ENCODE measurements at places on chromosomes 7 and 10.

GRCh38 chr7:105963038-105963667 is at the start of gene CDHR3:
Gene CDHR3, plus strand, starts transcription at chr7:105963264. Its CDS starts 55 bp downstream, at chr7:105963319.
- DNase-seq, result no peak

DNA sequence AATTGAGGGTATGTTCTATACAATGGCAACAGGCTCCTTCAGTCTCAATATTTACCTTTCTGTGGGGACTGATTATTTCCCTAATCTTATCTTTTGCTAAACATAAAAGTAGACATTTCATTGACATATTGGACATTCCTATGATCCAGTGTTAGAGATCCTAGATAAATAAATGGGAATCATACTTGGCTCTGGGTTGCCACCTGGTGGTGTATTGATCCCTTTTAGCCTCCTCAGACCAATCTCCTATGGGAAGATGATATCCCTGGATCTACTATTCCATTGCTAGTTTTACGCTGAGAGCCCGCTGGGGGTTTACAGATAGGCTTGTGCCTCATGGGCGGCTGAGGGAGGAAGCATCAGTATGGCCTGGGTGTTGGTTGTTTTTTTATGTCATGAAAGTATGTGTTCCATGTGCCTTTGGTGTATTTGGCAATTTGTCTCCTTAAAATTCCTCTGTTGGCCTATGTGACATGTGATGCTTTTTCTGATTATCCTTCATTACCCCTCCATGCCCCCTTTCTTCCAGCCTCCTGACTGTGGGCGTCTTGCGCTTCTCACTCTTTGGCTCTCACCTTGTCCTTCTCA is 18.8 kb downstream of the CELF2 start:
- no peak for DNase-seq

- DNase-seq, result no peak
These were observed 1.3 kb downstream of the GALNT17 start for GRCh38 chr7:71133232-71133622.

DNA sequence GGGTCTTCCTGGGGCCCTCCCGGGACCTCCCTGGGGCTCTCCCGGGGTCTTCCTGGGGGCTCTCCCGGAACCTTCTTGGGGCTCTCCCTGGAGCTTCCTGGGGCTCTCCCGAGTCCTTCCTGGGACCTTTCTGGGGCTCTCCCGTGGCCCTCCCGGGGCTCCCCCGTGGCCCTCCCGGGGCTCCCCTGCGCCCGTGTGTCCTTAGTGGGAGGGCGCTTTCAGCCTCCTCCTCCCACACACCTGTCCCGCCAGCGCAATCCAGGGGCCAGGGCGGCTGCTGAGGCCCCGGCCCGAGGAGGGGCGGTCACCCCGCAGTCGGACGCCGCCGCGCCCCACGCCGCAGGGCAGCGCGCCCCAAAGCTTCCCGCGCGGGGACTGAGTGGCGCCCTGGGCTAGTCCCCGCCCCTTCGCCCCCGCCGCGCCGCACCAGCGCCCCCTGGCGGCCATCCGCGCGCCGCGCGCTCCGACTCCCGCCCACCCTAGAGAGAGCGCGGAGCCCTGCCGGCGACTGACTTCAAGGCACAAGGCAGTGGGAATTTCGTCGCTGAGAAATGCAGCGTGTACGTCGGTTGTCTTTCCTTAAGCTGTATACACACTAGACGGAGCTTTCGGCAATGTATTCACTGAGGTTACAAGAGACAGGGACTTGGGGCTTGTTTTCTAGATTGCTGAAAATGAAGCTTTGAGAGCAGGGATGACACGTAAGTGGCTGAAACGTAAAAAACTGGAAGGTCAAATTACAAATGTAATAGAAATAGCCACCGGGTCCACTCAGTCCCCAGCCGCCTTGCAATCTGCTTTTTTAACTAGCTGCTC is 47.1 kb downstream of the INSIG1 start:
- DNase-seq, result peak; percentile 76

- DNase-seq, result no peak
These were observed 98.2 kb downstream of the FANK1 start for GRCh38 chr10:125994601-125995000.

- no peak for DNase-seq
These were observed 77.7 kb upstream of the CAPZA2 start for GRCh38 chr7:116784647-116785046.

DNA sequence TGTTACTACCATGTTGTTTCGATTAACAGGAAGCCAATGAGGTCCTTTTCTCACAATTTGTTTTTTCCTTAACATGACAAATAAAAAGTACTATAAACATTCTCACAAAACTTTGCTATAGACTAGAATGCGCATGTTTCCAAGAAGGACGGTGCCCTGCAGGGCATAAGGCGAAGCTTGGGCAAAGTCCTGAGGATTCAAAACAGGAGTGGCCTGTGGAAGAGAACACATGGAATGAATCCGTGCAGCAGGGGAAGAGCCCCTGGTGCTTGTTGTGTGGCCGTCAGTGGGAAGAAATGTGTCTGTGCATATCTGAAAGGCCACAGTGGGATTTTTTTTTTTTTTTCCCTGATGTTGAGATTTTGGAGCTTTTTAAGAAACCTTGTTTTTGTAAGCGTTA is 67.6 kb downstream of the ITGA8 start:
- no peak for DNase-seq

- DNase-seq, result no peak
These were observed 938 bp upstream of the CADPS2 start for GRCh38 chr7:122887198-122887597.

DNA sequence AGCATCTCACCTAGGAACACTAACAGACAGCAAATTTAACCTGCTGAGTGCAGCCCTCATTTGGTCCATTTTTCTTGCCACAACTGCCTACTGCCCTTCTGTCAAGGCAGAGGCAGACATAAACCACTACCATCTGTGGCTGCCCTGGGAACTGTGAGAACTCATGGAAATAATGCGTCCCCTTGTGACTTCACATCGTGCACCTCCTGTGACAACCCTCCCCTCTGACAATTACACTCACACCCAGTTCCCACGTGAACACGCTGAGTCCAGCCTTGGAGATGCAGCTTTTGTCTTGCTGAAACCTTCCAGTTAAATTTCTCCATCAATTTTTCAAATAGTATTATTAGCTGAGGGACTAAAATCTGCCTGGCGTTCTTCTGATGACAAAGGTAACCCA is 193.1 kb upstream of the KLF14 start:
- no peak for DNase-seq

DNA sequence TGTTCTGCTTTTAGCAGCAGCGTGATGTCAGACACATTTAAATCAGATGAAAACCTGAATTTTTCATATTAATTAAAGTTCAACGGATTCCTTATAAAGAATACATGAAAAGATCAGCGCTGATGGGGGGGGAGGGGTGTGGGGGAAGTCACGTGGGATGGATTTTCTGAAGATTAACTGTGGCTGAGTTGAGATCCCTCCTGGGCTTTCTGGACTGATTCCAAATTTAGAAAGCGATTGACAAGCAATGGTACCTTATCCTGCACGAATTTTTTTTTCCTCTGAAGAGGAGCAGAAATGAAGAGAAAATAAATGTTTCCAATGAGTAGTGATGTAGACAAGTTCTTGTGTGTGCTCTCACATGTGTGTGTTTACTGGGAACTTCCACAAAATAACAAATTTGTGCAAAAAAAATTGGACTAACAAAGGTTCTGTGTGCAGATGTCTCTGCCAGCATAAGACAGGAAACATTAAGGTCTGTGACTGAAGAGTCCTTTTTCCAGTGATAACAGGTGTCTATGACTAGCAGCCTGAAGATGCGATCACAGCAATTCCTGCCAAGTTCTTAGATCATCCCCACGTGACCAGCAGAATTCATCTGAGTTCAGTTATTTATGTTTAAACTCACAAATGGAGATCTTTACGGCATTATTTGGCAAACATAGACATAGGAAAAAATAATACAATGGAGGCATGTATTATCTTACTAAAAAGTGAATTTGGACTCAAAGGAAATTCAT is 585.2 kb upstream of the CELF2 start:
- DNase-seq, result no peak

DNA sequence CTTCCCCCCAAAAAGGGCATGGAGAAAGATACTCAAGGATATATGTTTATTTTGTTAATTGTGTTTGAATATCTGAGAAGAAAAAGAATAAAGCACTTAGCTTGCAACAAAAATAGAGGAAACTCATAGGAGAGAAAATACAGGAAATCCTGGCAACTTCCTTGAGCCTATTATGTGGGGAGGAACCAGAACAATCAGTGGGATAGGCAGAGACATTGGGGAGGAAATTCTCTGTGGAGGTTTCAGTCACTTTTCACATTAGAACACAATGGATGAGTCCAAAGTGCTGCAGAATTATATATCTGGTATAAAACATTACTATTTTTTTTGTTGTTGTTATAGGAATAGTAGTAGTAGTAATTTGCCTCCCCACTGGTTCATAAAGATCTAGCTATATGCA is 240.1 kb downstream of the THSD7A start:
- DNase-seq, result no peak

- DNase-seq, result no peak
These were observed 219.2 kb downstream of the PTPRN2 start for GRCh38 chr7:158368449-158368848.

DNA sequence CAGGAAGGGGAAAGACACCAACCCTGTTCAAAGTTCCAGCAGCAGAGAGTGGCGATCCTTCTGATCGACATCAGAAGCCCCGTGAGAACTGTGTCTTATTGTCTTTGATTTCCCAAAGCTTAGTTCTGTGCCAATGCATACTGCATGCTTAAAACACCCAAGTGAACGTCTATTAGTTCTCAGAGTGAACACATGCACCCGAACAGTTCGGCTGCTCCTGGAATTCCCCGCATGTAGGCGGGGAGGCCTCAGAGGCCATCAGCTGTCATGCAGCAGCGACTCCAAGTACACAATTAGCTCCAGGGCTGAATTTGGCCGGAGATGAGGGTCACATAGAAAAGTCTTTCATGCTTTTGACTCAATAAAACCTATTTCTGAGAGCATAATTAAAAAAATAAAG is 276.9 kb downstream of the ZMYND11 start:
- no peak for DNase-seq

DNA sequence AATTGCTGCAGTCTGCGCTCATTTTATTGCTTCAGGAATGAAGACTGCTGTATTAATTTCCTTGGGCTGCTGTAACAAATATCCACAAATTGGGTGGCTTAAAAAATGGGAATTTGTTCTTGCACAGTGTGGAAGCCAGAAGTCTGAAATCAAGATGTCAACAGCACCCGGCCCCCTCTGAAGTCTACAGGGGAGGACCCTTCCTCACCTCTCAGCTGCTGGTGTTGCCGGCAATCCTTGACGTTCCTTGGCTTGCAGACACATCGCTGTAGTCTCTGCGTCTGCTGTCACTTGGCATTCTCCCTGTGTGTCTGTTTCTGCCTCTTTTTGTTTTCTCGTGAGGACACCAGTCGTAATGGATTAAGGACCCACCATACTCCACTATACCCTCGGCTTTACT is 166.2 kb downstream of the PTPN20 start:
- DNase-seq, result no peak

- no peak for DNase-seq
These were observed 13.3 kb downstream of the SLC26A5 start for GRCh38 chr7:103432712-103433111.

GRCh38 chr10:6525599-6526165 is 54.4 kb downstream of the PRKCQ start:
- no peak for DNase-seq

DNA sequence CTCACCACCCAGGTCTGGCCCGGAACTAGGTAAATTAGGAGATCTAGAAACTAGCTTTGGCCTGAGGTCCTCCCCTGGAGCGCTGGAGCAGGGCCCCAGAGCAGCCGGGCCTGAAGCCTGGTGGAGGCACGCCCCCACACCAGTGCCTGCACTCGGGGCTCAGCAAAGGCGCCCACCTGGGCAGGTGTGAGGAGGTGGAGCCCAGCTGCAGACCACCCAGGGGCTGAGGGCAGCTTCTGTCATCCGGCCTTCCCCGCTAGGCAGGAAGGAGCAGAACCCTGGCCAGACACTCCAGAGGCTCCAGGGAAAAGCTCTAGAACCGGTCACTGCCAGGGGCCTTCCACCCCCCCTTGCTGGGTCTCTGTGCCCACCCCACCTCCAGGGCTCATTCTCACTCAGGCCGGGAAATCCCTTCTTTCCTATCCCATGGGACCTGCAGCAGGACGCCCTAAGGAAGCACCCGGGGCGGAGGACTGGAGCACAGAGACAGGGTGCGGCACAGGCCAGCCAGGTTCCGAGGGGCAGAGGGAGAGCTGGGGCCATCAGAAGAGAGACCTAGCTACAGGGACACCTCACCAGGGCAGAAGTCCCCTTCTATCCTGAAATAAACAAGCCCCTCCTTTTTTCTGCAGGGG is 161.2 kb downstream of the NRF1 start:
- DNase-seq, result no peak

DNA sequence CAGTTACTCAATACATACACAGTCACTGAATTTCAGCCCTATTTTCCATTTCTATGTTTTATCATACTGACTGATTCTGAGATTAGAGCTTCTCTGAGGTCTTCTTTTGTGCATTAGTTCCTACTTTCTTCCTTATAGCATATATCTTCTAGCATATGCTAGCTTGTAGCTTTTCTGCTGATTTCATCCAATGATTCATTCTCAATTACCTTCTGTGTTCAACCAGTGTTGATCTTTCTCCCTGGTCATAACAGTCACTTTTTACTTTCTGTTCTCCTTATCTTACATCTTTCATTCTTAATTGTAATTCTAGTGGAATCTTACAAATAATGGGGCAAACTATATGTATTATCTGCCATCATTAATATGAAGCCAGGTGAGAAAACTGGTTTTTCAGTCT is 159.5 kb upstream of the HGF start:
- DNase-seq, result no peak

DNA sequence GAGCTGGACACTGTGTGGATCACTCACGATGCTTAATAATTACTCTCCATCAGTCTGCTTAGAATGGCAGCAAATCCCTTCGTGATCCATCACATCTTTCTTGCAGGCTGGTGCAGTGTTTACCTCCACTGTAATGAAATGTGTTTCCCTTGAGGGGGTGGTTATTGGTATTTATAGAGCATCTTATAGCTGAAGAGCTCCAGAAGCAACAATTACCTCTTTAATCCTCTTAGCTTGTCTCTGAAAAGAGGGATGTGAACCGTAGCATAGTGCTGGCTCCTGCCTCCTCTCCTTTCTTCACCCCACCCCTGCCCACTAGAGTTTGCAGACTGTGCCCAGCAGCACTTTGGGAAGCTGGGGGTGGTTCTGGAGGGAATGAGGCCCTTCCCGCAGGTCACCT is 132.6 kb downstream of the CAMK1D start:
- no peak for DNase-seq

- no peak for DNase-seq
These were observed 168.0 kb downstream of the SORCS1 start for GRCh38 chr10:106996510-106996909.

All from T-cell (primary cell).